ENCODE measurements at places on chromosomes 16 and 17. TPM values are rescaled to one million over a fixed set of nuclear protein-coding genes. Genes with fewer than 3 reads are reported as not detected.

GRCh38 chr16:58508671-58509251 lies 6.6 kb upstream of the SETD6 start:
- H3K27ac ChIP-seq: no peak overlapping the region
- H3K4me1 ChIP-seq: peaks cover 2% of the 10 kb centered on the region
- no peaks in the 10 kb centered on the region for H3K27me3 ChIP-seq
- DNase-seq: no peak
- no peak overlapping the region for H3K4me3 ChIP-seq

- H3K4me3 ChIP-seq: no peak overlapping the region
- no peak overlapping the region for H3K27ac ChIP-seq
- H3K4me1 ChIP-seq: no peaks in the 10 kb centered on the region
- H3K36me3 ChIP-seq: no peaks in the 10 kb centered on the region
These were observed 138.1 kb downstream of the SHISA9 start for GRCh38 chr16:13039526-13039925.

DNA sequence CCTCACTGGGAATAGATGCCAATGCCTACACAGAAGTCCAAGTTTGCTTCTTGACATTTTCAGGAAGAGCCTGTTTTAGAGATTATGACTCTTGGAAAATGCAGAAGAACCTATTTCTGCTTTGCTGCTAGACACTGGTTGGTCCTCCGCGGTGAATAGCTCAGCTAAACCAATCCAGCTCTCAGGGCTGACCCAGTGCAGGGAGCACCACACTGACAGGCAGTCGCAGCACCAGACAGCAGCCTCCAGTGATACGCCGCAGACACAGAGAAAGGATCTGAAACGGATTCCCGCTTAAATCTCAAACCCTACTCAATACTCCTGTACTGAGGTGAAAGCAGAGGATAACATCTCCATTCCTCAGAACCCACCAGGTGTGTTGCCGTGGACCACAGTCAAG lies 183.4 kb downstream of the ENGASE start:
- no peaks in the 10 kb centered on the region for H3K27me3 ChIP-seq
- no peak overlapping the region for H3K27ac ChIP-seq
- no peak overlapping the region for H3K4me3 ChIP-seq

- H3K27me3 ChIP-seq: no peaks in the 10 kb centered on the region
- H3K4me3 ChIP-seq: no peak overlapping the region
- H3K36me3 ChIP-seq: peaks cover 3% of the 10 kb centered on the region
- DNase-seq: no peak
- H3K4me1 ChIP-seq: no peaks in the 10 kb centered on the region
These were observed 99.4 kb downstream of the LITAF start for GRCh38 chr16:11487289-11487688.

TEX19 gene
- total RNA-seq: not detected

CCL11 gene
- not detected for total RNA-seq

Data from natural killer cell (primary cell).